GDM1 (cell line): ENCODE measurements at places on chromosomes 7 and 10.
A peak's percentile ranks its signal among the peaks of the same experiment; 100 is the strongest.

DNA sequence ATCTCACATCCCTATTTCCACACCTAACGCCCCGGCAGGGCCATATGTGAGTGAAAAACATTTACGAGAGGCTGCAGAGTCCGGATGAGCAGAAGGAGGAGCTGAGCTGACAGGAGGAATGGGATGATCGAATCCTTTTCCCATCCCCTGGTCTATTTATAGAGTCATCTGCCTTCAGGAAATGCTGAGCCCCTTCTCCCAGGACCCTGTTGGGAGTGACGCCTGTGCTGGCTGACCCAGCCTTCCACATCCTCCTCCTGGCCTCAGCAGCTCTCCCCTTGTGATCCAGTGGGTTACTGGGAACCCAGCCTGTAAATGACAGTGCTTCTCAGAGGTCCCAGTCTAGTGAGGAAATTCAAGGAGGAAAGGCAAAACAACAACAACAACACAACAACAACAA, 16.6 kb downstream of the DENND2A start:
- DNase-seq: no peak

DNA sequence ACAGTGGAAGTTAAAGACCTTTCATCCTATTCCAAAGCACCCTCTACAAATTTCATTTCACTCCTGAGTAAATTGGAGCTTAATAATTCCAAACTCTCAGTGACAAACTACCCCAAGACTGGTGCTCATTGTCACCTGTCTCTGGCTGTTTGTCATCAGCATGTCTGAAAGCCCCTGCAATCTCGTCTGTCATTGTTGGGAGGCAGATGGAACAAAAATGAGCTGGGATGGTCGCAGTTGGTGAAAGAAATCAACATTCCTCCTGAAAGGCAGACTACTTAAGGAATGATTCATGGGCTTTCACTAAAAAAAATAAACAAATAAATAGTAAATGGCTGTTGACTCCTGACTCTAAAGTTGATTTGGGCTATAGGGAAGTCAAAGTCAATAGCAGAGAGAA, 69.7 kb upstream of the PALS2 start:
- DNase-seq: no peak

GRCh38 chr7:113026941-113027340, 59.7 kb downstream of the GPR85 start:
- no peak for DNase-seq

- no peak for DNase-seq
Observed at GRCh38 chr7:101058355-101058754, 26.9 kb upstream of the TRIM56 start.

DNA sequence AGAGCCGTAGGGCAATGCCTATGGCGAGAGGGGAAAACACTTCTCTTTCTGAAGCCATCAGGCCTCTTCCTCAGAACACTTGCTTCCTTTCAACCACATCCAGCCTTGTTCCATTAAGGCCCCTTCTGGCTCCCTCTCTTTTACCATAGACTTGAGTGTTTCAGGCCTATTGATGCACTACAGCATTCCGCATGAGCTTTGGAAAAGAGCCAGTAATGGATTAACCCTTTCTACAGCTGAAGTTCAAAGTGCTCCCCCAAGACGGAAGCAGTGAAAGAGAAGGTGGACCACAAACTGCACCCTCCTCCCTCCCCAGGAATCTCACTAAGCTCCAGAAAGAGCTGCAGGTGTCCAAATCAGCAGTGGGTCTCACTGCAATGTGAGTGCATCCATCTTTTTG, 102.7 kb upstream of the C7orf33 start:
- DNase-seq: no peak

DNA sequence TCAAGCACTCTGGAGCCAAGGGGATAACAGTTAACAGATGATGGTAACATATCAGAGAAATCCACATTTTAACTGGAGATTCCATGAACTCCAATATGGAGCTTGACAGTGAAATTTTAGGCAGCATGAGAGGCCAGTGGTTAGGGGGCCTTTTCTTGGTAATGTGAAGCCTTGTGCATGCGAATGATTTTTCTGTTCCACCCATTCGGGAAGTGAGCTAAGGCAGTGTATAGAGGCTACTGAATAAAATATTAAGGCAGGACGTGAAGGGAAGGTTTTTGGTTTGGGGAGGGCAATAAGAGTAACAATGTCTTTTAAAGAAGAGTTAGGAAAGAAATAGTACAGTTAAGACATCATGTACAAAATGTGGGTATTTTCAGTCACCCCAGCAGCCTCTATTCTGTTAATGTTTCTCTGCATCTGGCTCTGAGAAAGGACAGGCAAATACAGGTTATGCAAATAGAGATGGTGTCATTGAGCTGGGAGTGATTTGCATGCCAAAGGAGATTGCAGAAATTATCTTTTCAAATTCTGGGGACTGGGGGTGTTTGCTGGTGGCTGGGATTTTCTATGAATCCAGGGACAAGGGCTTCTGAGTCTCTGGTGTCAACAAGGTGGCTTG, 6.8 kb upstream of the TAS2R60 start:
- no peak for DNase-seq

DNA sequence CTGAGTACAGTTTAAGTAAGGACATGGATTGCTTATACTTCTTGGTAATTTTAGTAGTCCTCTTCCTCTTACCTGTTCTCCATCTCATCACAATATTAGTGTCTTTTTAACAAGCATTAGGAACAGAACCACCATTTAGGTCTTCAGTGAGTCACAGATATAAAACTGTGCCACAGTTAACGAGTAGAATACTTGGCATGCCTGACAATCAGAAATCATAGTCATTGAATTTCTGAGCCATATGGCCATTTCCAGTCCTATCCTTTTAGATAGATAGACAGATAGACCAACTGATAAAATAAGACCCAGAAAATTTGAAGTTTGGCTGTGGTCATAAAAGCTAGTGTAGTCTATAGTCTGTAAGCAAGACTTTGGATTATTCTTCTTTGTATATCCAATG, 71.1 kb downstream of the GBF1 start:
- DNase-seq: no peak

GRCh38 chr7:151661587-151661986, 141.9 kb upstream of the RHEB start:
- DNase-seq: no peak

- no peak for DNase-seq
Observed at GRCh38 chr7:99992330-99993038, 16.7 kb upstream of the AZGP1 start.

DNA sequence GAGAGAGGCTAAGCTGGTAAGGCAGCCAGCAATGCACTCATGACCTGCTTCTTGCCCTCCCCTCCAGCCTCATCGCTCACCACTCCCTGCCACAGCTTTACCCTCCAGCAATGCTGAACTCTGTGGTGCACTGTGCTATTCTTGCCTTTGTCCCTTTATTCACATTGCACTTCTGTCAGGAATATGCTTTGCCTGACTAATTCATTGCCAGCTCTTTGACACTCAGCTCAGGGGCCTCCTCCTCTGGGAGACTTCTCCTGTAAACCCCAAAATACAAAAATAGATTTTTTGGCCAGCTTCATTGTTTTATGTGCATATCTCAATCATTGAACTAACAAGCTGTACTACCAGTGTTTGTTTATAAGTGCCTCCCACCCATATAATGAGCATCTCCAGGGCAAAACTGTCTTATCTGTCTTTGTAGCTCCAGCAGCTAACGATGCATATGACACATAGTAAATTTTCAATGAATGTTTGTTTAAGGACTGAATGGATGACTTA, 8.2 kb downstream of the CNNM1 start:
- no peak for DNase-seq

DNA sequence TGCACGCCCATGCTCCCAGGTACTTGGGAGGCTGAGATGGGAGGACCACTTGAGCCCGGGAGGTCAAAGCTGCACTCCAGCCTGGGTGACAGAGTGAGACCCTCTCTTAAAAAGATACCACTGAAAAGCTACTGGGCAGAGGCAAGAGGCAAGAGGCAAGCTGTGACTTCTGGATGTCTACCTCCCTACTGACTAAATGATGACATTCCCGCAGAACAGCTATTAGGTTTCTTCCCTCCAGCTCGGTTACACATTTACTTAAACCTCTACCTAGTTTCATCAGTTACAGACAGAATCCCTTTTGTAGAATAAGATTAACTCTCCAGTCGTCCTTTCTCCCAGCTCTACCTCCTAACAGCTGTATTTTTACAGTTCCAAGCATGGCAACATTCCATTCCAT, 21.2 kb downstream of the RHEB start:
- no peak for DNase-seq

DNA sequence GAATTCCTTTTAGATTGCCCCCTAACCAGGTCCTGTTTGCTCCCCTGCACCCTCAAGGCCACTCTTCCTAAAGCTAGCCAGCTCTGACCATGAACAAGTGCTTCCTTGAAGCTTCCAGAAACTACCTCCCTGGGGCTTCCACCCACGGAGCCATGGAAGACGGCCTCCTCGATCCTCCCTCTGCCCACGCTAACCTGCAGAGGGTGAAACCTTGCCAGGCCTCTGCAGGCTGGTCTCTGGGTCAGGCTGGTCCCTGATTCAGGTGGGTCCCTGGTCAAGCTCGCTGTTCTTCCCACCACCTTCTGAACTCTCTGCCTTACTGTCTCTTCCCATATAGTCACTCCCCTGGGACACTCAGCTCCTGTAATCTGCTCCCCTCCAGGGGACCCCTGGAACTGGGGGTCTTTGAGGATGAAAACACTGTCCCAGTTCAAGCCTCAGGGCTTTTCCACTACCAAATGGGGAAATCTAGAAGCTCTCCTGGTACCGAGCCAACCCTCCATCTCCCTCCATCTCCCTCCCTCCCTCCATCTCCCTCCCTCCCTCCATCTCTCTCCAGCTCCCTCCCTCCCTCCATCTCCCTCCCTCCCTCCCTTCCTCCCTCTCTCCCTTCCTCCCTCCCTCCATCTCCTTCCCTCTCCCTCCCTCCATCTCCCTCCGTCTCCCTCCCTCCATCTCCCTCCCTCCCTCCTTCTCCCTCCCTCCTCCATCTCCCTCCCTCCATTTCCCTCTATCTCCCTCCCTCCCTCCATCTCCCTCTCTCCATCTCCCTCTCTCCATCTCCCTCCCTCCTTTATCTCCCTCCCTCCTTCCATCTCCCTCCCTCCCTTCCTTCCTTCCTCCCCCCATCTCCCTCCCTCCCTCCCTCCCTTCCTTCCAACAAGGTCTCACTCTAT, 2.9 kb downstream of the MLXIPL start:
- no peak for DNase-seq

GRCh38 chr10:10146604-10147003, 871.1 kb upstream of the CELF2 start:
- no peak for DNase-seq

DNA sequence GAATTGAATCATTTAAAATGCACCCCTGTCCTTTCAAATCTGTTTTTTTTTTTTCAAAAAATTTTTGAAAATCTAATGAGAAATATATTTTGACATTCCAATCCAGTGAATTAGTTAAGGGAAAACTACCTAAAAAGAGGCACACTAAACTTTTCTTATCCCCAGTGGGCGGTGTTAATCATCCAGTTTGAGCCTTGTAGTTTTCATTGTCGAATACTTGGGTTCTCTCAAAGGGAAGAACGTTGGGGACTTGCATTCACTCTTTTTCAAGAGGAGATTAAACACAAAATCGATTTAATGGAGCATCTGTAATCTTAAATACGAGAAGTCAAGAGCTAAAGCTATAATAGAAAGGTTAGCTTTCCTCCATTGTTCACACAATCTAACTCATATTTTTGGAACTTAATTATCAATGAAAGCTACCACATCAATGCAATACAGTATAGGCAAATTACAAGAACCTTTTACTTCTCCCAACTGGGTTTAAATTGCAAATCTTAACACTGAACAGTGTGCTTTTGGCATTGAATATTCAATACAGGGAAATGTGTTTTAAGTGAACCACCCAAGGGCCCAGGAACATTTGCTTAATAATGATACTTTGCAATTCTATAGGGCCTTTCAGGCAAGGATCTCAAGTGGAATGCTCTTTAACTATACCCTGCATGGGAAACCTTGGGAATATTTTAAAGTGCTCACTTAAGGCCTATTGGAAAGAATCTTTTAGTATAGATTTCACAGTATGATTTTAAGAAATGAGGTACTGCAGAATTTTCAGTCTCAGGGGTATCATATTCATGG, 13.1 kb upstream of the SP8 start:
- no peak for DNase-seq

- DNase-seq: no peak
Observed at GRCh38 chr10:62511238-62511637, 137.1 kb downstream of the ZNF365 start.

- DNase-seq: peak; percentile 45
Observed at GRCh38 chr7:16753102-16753931, at the start of gene TSPAN13. Gene TSPAN13, plus strand, starts transcription at chr7:16753755. Its CDS starts 213 bp downstream, at chr7:16753968.

DNA sequence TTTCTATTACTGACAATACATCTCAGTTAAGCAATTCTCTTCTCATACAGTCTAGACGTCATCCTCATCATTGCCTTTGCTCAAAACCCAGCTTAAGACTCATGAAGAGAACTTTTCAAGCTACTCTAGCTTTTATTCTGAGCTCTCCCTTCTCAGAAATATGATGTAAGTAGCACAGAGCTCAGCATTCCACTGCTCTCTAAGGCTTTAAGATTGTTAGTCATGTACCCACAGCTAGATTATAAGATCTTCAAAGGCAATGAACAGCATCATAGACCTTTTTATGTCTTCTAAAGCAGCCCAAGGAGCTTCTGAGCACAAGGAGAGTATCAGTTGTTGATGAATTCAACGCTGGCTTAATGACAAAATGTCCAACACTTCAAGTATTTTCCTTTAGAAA, 119.3 kb downstream of the NRP1 start:
- no peak for DNase-seq

- DNase-seq: no peak
Observed at GRCh38 chr7:44703921-44704320, 44.7 kb upstream of the ZMIZ2 start.

DNA sequence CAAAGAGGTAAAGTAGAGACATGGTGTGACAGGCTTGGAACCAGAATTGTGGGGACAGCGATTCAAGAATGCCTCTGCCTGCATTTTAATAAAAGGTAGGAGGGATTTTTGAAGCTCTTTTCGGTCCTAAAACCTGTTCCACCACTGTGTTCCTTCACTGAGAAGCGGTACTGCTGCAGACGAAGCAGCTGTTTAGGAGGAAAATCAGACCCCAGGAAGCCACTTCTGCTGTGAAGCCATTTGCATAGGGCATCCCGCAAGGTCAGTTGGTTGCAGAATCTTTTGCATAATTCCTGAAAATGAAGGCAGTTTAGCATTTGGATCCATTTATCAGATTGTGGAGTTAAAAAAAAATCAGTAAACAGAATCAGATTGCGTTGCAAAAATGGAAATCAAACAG, 183.3 kb upstream of the PRKCQ start:
- no peak for DNase-seq

GRCh38 chr10:58775960-58776567, 263.4 kb downstream of the BICC1 start:
- DNase-seq: no peak

GRCh38 chr10:60732807-60733516, 45.3 kb upstream of the CDK1 start:
- DNase-seq: no peak

DNA sequence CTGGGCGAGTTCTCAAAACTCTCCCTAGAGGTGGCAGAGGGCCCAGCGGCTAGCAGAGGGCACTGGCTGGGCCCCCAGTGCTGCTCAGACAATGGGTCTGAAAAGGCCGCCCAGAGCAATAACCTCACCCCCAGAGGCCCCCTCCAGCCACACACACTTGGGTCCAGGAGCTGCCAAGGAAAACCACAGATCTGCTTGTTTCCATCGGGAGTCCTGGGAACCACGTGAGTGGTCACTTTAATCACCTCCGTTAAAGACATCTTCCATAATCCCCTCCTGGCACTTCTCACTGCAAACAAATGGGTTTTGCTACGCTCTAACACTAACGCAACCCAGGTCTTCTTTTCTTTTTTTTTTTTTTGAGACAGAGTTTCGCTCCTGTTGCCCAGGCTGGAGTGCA, 30.0 kb downstream of the NUDT1 start:
- DNase-seq: no peak
